SJCRH30 (cell line): ENCODE measurements at places on chromosomes 16 and 17. TPM values are rescaled to one million over a fixed set of nuclear protein-coding genes. Genes with fewer than 3 reads are reported as not detected.
A peak's percentile ranks its signal among the peaks of the same experiment; 100 is the strongest.

DNA sequence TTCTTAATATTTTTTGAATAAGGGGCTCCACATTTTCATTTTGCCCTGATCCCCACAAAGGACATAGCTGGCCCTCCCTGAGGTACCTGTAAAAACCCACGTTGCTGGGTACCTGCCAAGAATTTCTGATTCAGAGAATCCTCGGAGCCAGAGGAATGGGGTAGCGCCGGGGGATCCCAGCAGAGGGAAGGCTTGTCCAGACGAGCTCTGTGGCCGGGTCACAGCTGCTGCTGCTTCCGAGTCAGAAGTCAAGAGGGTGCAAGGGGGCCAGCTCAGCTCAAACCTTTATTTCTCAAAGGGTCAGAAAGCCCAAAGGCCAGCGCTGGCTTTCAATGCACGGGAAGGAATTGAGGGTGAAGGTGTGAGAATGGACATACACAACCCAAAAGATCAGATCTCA is 68.9 kb upstream of the SDK2 start:
- no peaks in the 10 kb centered on the region for H3K27me3 ChIP-seq
- H3K4me3 ChIP-seq = no peak overlapping the region
- H3K4me1 ChIP-seq = no peaks in the 10 kb centered on the region
- H3K36me3 ChIP-seq = no peaks in the 10 kb centered on the region
- DNase-seq = no peak

GRCh38 chr17:4908301-4908700 is 5.4 kb upstream of the CHRNE start:
- peak overlapping the region; percentile 47 for H3K27ac ChIP-seq
- no peaks in the 10 kb centered on the region for H3K36me3 ChIP-seq
- no peaks in the 10 kb centered on the region for H3K27me3 ChIP-seq
- peak; percentile 55 for DNase-seq
- H3K4me1 ChIP-seq = peaks cover 9% of the 10 kb centered on the region
- peak overlapping the region; percentile 19 for H3K4me3 ChIP-seq

DNA sequence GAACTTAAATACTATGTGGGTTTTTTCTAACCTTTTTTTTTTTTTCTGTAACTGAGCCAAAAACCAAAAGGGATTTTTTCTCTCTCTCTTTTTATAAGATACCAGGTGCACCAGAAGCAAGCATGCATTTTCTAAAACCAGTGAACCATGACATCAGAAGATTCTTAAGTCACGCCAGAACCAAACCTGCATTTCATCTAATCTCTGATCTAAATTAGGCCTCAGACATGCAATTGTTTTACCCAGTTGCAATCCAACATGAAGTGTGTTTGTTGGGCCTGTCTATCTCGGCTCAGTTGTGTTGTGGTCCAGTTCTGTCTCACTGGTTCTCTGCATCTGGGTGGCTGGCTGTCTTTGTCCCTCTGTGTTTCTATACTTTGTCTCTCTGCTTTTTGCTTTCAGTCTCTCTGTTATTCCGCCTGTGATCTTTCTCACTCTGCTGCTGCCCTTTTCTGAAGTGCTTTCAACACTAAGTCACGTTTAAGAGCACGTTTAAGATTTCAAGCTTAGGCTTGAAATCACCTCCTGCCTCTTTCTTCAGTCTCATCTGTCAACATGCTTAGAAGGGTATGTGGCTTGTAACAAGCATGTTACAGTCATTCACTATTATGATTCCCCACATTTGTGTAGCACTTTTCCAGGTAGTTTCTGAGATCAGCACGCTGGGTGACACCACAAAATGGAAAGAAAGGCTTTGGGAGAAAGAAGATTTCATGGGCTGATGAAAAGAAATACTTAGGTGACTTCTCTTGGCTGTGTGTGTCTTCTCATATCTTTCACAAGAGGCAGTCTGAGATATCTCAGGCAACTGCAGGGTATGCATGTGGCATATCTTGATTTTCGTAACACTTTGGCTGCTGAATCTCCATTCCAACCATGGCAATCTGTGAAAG is 488.9 kb downstream of the SHISA9 start:
- H3K36me3 ChIP-seq = no peaks in the 10 kb centered on the region
- no peak overlapping the region for H3K4me3 ChIP-seq
- no peak overlapping the region for H3K27ac ChIP-seq
- H3K27me3 ChIP-seq = no peaks in the 10 kb centered on the region
- H3K4me1 ChIP-seq = no peaks in the 10 kb centered on the region

- H3K27ac ChIP-seq = no peak overlapping the region
- no peaks in the 10 kb centered on the region for H3K36me3 ChIP-seq
- peaks cover 42% of the 10 kb centered on the region for H3K27me3 ChIP-seq
- H3K4me3 ChIP-seq = no peak overlapping the region
- H3K4me1 ChIP-seq = peaks cover 24% of the 10 kb centered on the region
- DNase-seq = no peak
These were observed 22.6 kb downstream of the SLC25A10 start for GRCh38 chr17:81734405-81735263.

- 0 out of 2 replicates have a peak, but pooled peaks cover 3% of the 10 kb centered on the region for H3K27me3 ChIP-seq
- H3K4me3 ChIP-seq = peak overlapping the region; percentile 43
- H3K4me1 ChIP-seq = peaks cover 28% of the 10 kb centered on the region
- no peaks in the 10 kb centered on the region for H3K36me3 ChIP-seq
- no peak overlapping the region for H3K27ac ChIP-seq
- peak; percentile 77 for DNase-seq
These were observed 79.0 kb downstream of the RPA1 start for GRCh38 chr17:1908699-1909309.

- no peak overlapping the region for H3K27ac ChIP-seq
- no peaks in the 10 kb centered on the region for H3K36me3 ChIP-seq
- DNase-seq = no peak
These were observed 69.3 kb downstream of the CRISPLD2 start for GRCh38 chr16:84889066-84889465.

DNA sequence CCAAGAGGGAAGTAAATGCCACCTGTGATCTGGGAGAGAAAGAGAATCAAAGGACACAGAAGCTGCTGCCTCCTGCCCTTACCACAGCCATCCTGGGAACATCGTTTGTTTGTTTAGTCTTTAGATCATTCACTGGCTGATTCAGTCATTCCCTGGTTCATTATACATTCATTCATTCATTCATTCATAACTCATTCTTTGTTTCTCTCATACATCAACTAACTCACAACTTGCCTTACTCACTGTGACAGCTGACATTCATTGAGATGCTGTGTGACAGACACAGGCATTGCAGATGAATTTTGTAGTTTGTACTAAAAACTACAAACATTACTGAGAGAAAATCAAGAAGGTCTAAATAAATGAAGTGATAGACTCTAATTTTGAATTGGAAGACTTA is 291.0 kb upstream of the TNRC6C start:
- no peaks in the 10 kb centered on the region for H3K36me3 ChIP-seq
- DNase-seq = peak; percentile 19
- H3K27me3 ChIP-seq = no peaks in the 10 kb centered on the region
- no peak overlapping the region for H3K4me3 ChIP-seq
- no peak overlapping the region for H3K27ac ChIP-seq

DNA sequence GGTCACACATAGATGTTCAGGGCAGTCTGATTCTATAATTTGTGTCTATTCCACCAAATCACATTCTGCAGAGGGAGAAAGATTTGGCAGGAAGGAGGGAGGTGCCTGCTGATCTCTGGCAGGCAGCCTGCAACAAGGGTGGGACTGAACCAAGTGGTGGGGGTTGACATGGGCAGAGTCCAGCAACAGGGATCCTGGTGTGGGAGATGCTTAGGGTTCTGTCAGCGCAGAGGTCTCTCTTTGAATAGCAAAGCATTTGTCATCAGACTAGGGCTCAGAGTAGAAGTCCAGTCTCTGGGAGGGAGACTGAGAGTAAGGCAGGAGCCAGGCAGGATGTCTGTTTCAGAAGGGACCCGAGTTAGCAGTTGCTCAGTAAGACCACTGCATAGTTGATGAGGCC is 94.6 kb downstream of the UTP18 start:
- H3K27me3 ChIP-seq = no peaks in the 10 kb centered on the region
- no peak for DNase-seq
- H3K36me3 ChIP-seq = no peaks in the 10 kb centered on the region
- H3K27ac ChIP-seq = no peak overlapping the region
- no peak overlapping the region for H3K4me3 ChIP-seq

- H3K36me3 ChIP-seq = no peaks in the 10 kb centered on the region
- no peaks in the 10 kb centered on the region for H3K4me1 ChIP-seq
- H3K4me3 ChIP-seq = no peak overlapping the region
- no peak overlapping the region for H3K27ac ChIP-seq
These were observed 62.3 kb downstream of the TMEM100 start for GRCh38 chr17:55660178-55660886.

DNA sequence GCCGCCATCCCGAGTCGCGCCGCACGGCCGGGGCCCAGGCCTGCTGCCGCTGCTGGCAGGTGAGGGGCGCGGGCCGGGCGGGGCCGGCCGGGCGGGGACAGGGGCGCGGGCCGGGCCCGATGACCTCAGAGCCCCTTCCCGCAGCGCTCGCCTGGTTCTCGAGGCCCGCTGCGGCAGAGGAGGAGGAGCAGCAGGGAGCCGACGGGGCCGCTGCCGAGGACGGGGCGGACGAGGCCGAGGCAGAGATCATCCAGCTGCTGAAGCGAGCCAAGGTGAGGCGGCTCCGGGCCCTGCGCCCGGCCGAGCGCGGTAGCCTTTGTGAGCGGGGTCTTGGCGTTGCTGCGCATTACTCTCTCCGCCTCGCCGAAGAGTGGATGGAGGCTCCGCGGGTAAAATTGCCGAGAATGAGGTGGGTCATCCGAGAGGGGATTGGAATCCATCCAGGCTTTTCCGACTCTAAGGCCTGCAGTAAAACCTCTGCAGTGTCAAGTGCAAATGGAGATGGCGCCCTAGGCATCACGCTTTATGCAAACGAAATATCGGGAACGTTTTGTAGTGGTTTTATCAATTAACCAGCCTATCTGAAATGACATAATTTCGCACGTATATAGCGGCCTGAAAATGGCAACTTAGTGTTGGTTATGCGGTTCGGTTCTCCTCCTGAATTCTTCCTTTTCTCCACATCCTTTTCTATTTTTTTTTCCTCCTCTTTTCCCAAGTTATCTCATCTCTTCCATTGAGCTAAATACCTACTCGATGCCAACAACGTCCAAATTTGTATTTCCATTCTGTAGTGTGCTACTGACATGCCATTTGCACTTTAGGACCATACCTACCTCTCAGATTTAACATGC is 577 bp downstream of the TTC19 start:
- peak; percentile 70 for DNase-seq
- peaks cover 45% of the 10 kb centered on the region for H3K36me3 ChIP-seq
- H3K27ac ChIP-seq = peak overlapping the region; percentile 54
- H3K4me1 ChIP-seq = peaks cover 7% of the 10 kb centered on the region

- DNase-seq = no peak
- H3K4me3 ChIP-seq = no peak overlapping the region
- H3K27me3 ChIP-seq = no peaks in the 10 kb centered on the region
- no peak overlapping the region for H3K27ac ChIP-seq
- H3K36me3 ChIP-seq = no peaks in the 10 kb centered on the region
These were observed 123.6 kb downstream of the RBFOX1 start for GRCh38 chr16:7456211-7456610.

DNA sequence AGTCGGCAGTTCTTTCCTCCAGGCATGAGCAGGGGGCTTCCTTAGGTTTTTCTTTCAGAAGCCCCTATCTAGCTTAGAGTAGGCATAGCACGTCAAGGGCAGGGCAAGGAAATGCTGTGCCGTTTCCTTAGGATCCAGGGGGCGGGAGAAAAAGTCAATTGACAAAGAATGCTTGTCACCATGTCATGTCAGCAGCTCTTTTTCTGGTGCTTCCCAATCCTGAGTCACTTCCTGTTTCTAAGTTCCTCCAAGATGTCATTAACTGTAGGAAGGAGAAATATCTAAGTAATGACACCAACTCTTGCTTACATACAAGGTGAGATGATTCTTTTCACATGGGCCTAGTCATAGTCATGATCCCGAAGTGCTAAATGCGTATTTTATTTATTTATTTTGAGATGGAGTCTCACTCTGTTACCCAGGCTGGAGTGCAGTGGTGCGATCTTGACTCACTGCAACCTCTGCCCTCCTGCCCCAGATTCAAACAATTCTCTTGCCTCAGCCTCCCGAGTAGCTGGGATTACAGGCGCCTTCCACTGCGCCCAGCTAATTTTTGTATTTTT is 35.2 kb downstream of the GJC1 start:
- H3K27ac ChIP-seq = peak overlapping the region; percentile 74
- H3K4me3 ChIP-seq = peak overlapping the region; percentile 26
- H3K36me3 ChIP-seq = peaks cover 13% of the 10 kb centered on the region
- peaks cover 15% of the 10 kb centered on the region for H3K4me1 ChIP-seq
- DNase-seq = no peak
- H3K27me3 ChIP-seq = no peaks in the 10 kb centered on the region

DNA sequence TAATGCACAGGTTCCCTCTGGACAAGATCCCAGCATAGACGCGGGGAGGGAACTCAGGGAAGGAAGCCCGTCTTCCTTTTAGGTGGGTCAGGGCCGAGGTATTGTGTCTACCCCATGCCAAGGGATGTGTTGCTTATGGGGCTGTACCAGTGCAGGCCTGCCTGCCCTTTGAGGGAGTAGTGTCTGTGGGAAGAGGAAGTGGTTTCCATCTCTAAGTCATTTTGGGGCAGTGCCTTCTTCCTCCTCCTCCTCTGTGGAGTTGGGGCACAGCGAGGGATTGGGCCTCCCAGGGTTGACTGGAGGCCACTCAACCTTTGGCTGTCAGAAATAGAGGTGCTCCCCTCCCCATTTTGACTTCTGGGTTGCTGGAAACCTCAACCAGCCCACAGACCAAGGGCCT is 26.5 kb downstream of the GJD3 start:
- peaks cover 29% of the 10 kb centered on the region for H3K4me1 ChIP-seq
- DNase-seq = no peak

GRCh38 chr16:13376174-13376573 is 474.8 kb downstream of the SHISA9 start:
- H3K27me3 ChIP-seq = no peaks in the 10 kb centered on the region
- H3K4me3 ChIP-seq = no peak overlapping the region
- no peaks in the 10 kb centered on the region for H3K36me3 ChIP-seq
- H3K27ac ChIP-seq = no peak overlapping the region
- no peaks in the 10 kb centered on the region for H3K4me1 ChIP-seq
- DNase-seq = no peak

DNA sequence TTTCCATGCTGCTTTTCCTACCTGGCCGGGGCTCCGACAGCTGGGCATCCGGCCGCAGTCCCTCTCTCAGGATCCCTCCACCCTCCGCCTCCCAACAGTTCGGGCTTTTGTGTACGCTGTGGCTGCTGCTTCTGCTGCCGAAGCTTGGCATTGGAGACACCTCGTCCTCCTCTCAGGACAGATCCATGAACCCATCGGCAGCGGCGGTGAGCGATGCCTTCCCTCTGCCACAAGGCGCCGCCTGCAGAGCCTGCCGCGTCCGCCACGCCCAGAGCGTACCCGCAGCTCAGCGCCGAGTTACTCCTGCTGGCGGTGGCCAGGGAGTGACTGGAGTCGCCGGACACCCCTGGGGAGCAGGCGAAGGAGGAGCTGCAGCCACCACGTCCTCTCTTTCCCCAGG is 2032.8 kb downstream of the TP53TG3F start:
- no peaks in the 10 kb centered on the region for H3K36me3 ChIP-seq
- H3K27me3 ChIP-seq = no peaks in the 10 kb centered on the region
- no peak overlapping the region for H3K4me3 ChIP-seq

CX3CL1 gene
- total RNA-seq = 0.38 and 0.69 TPM in 2 replicates

TUBB3 gene
- total RNA-seq = 47.0 and 48.3 TPM in 2 replicates

AGRP gene
- not detected in 2 replicates for total RNA-seq

STH gene
- total RNA-seq = 0.43 TPM in 1 of 2 replicates, not detected in the other

CCL2 gene
- 5.3 and 6.7 TPM in 2 replicates for total RNA-seq

AXIN1 gene
- 20.9 and 21.1 TPM in 2 replicates for total RNA-seq

SBK1 gene
- total RNA-seq = 0.53 and 0.59 TPM in 2 replicates
